ENCODE measurements at places on chromosomes 3 and 15. TPM values are rescaled to one million over a fixed set of nuclear protein-coding genes. Genes with fewer than 3 reads are reported as not detected.

The STT3B gene
- 154 TPM for total RNA-seq

DNA sequence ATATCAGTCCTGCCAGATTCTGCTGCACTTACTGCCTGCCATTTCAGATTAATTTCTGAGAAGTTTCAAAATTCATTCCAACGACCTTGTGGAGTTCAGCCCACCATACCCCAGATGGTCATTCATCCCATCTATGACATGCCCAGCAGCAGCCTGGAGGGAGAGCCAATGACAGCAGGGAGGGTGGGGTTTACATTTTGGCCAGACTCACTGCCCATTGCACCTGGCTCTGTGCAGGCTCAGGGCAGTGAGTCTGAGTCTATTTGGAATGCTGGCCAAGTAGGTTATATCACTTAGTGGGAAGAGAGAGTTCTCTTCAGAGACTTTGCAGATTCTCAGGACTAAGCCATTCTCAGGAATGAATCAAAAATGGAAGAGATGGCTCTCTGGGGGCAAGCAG lies 21.5 kb downstream of the SRPRB start:
- no peak for DNase-seq

DNA sequence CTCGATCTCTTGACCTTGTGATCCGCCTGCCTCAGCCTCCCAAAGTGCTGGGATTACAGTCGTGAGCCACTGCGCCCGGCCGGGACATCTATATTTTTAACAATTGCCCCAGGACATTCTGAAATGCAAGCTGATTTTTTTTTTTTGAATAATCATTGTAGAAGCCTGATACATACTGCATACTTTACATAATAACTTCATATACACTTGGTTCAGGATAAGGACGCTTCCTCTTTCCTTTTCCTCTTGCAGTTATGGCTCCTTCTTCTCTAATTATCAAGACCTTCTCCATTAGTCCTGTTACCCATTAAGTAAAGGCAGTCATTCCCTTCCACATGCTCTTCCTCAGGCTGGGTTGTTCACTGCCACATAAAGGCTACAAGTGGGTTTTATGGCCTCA lies 58.3 kb downstream of the SLCO3A1 start:
- no peak for DNase-seq

The RBPMS2 gene
- 37.5 TPM for total RNA-seq

DNA sequence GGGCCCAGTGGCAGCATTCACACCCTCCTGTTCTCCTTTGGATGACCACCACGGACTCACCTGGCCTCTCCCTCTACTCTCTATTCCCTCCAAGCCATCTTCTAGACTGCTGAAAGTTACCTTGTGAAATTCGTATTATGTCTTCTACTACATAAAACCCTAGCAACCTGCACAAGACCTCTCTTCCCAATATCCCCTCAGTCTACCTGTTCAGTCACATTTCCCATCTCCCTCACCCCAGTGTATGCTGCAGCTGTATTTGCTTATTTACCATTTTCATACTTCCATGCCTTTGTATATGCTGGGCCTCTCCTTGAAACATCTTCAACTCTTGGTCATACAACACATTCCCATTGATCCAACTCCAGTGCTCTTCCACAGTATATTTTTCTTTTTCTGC lies 35.3 kb downstream of the DET1 start:
- DNase-seq = no peak

The TM4SF1 gene
- total RNA-seq = 2.3 TPM

DNA sequence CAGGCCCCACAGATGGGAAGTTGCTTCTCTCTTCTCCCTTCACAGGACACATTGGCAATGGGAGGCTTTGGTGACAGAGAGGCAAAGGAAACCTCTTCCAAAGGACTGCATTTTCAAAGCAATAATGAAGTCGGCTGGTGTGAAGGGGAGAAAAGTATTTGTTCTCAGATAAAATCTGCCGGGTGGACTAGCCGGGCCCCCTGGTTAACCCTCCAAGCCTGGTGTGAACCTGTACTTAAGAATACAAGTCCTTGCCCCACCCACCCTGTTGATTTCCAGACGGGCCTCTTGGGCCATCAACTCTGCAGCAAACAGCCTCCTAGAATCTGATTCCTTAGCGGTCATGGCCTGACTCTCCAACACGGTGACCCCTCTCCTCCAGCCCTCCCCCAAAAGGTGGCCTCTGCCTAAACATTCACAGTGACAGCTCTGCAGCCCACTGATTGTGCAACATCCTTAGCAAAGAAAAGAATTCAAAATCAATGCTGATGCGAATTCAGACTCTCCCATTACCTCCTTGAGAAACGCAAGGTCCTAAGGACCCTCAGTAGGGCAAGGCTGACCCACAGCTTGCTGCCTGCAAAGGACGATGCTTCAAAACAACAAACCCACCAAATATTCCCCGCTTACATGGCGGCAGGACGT lies 9.9 kb downstream of the TLE3 start:
- DNase-seq = no peak

- no peak for DNase-seq
Measured at GRCh38 chr3:130619196-130619595, 102.2 kb downstream of the COL6A6 start.

DNA sequence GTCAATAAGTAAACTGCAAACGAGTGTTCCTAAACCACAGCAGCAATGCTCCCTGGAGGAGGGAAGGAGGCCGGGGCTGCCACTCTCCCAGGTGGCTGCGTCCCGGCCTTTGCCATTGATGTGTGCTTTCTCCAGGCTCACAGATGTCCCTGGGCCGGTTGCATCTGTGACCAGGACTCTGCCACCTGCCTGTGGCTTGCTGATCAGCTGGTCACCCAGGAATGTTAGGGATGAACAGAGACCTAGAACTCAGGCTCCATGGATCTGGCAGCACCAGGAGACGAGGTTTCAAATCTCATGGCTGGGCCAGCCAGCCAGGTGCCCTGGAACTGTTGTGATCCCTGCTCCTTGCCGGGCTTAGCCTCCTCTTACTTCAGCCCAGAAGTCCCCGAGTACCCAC lies 65.7 kb downstream of the KLF15 start:
- no peak for DNase-seq

The GOLGA6B gene
- not detected for total RNA-seq

DNA sequence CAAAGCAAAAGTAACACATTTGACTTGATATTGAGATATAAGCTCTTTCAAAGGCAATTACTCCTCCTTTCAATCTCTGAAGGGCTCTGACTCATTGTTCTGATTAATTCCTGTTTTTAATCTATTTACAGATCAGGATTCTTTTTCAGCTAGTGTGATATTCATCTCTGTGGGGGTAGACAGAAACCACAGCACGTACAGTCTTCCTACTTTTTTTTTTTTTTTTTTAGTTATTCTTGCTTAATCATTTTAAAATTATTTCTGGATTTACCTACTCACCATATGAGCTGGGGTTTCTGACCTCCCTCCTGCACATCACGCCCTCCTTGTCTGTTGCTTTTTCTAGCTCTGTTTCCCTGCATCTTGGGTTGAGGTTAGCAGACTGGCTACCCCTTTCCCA lies 1.4 kb downstream of the CNTN3 start:
- no peak for DNase-seq

DNA sequence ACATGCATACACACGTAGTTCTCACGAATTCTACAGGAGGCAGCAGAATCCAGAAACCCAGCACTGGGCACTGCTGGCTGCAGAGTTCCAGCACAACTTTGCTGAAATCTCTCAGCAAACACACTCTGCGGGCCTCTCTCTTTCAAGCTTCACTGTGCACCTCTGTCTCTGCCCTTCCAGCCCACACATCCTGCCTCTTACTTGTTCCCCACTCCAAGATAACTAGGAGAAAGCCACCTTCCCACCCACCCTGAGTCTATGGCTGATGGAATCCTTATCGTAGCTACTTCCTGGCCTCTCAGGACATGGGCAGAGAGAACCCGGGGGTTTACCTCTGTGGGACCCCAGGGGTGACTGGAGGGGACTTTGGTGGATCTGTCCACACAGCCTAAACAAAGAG lies 11.9 kb downstream of the ANP32A start:
- DNase-seq = no peak

- DNase-seq = no peak
Measured at GRCh38 chr3:114958930-114959329, 188.2 kb downstream of the ZBTB20 start.

DNA sequence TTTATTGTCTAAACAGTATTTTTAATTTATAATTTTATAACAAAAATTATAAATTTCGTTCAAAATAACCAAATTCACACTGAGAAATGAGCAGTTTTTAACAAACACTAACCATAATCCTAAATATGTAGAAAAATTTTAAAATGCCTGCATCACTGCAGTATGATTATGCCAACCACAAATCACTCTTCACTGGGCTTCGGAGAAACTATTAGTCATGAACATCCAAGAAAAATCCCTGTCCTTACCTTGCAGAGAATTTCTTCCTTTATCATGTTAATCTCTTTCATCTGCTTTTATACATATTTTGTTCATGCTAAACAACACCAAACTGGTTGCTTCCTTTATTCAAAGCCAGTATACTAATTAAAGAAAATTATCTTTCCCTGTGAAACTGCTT lies 511.0 kb upstream of the ALCAM start:
- no peak for DNase-seq

DNA sequence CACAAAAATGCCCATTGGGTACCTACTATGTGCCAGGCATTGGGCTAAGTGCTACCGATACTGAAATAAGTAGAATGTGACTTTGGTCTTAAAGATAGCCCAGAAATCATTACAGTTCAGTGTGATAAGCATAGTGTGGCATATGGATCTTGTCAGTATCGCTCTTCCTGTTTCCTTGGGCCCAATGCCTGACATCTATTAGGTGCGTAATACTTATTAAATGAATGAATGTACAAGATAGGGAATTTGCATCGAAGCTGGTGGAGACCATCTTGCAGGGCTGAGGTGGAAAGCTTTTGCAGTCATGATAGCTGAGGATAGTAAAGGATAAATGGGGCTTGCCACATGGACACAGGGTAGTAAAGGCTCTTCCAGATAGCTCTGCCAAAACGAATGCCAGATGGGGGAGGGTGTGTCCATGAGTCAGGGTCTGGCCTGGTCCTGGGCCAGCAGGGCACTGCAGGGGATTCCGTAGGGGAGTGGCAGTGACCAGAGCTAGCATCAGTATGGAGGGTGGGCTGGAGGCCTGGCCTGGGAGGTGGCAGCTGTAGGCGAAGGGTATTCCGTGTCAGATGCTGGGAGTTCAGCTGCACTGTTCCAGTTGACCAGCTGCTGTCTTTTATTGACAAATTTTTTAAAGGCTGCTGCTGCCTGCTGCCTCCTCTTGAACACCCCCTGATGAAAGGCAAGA lies 23.5 kb downstream of the TSEN2 start:
- no peak for DNase-seq

DNA sequence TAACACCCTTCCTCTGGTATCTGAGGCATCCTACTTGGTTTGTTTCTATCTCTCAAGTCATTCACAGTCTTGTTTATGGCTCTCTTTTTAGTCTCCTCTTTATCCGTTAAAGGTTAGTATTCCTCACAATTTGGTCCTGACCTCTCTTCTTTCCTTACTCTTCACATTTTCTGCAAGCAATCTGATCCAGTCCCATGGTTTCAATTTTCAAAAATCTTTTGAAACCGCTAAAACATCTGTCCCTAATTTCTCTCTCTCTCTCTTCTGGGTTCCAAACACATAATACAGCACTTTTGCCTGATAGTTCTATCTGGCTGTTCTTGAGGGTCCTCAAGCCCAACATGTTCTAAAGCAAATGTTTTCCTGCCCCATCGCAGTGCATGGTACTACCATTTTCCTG lies 149.0 kb downstream of the SERPINI1 start:
- no peak for DNase-seq

DNA sequence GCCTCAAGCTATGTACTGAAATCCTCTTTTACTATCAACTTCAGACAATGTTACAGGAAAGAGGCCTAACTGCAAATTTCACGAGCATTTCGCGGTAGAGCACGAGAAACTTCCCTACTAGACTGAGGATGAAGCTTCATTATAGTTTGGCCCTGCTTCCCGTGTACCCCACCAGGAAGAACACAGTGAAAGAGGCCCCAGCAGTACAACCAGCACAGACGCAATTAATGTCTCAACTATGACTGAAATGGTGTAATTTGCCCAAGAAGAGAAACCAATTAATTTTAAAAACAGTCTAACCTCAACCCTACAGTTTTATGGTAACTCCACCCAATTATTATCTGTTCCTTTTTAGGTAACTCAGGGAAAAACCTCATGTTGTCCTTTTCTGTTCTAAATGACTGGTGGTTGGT lies 12.1 kb downstream of the CHSY1 start:
- no peak for DNase-seq

The RTP1 gene
- not detected for total RNA-seq

- no peak for DNase-seq
Measured at GRCh38 chr3:71310359-71310979, 273.1 kb downstream of the FOXP1 start.

GRCh38 chr3:163561151-163561550 lies 1517.1 kb downstream of the SI start:
- DNase-seq = no peak

The LZTFL1 gene
- total RNA-seq = 29.3 TPM

The FAM3D gene
- total RNA-seq = not detected

- DNase-seq = no peak
Measured at GRCh38 chr3:118180853-118181252, 853.8 kb downstream of the IGSF11 start.

The HESX1 gene
- 0.96 TPM for total RNA-seq

DNA sequence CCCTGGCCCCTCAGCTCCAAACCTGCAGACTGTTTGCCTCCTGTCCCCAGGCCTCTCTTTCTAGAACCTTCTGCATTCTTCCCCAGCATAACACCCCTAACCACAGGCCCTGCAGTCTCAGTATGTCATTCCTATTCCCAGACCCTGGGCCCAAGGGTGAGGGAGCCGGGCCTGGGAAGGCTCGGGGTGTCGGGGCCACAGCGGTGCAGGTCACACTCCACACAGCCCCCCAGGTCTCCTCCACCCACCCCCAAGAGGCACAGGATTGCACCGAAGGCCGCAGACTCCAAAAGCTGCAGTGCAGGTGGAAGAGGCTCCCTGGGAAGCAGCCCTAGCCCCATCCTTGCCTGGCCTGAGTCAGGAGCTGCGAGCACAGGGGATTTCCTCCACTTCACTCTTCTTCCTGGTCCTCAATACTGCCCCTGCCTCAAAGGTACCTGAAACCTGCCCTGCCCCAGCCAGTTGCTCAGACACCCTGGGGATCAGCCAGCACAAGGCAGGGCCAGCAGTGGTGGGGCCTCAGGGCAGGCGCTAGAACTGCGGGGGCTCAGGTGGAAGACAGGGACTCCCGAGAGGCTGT lies 31.1 kb downstream of the TNK2 start:
- no peak for DNase-seq

DNA sequence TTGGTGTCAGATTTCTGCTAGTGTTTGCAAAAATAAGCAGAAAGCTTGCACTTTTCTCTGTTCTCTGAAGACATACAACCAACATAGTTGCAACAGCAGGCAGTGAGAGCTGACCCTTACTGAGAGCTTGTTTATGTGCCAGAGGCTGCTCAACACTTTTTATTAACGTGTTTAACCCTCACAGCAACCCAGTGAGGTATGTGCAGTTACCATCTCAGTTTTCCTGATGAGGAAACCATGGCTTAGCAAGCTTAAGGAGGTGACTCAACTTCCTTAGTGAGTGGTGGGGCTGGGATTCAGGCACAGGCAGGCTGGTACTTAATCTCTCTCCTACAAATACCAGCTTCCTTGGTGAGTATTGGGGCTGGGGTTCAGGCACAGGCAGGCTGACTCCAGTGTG lies 158.1 kb upstream of the CTDSPL start:
- no peak for DNase-seq

GRCh38 chr15:34847598-34847997 lies 52.2 kb upstream of the ACTC1 start:
- no peak for DNase-seq
